ENCODE measurements at places on chromosomes 2 and 18.

GRCh38 chr18:36297417-36298125 lies at the start of gene FHOD3:
TSS of gene FHOD3 (plus strand) at chr18:36297713. CDS start at chr18:36297836, 123 bp downstream.
- peak; percentile 87 for DNase-seq

GRCh38 chr18:77632758-77633157 lies 383.1 kb downstream of the GALR1 start:
- DNase-seq, result no peak

DNA sequence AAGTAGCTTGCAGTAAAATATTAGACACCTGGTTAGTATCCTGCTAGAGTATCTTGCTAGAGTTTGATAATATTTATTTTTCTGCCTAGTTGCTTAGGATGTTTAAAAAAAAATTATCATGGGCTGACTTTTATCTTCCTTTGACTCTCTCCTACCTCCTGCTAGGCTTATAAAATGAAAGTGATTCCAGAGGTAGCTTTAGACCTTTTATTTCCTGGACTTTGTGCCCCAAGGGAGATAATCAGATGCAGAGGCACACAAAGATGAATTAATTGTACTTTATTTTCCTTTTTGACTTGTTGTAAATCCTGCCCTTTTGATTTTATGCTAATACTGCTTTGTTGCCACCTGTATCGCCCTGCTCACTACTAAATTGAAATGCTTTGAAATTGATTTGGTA lies 130.7 kb downstream of the WDSUB1 start:
- no peak for DNase-seq

GRCh38 chr2:62724106-62724505 lies 18.6 kb downstream of the EHBP1 start:
- no peak for DNase-seq

GRCh38 chr2:66987733-66988132 lies 409.4 kb upstream of the ETAA1 start:
- no peak for DNase-seq

GRCh38 chr2:25615386-25615785 lies 58.0 kb downstream of the DTNB start:
- no peak for DNase-seq

DNA sequence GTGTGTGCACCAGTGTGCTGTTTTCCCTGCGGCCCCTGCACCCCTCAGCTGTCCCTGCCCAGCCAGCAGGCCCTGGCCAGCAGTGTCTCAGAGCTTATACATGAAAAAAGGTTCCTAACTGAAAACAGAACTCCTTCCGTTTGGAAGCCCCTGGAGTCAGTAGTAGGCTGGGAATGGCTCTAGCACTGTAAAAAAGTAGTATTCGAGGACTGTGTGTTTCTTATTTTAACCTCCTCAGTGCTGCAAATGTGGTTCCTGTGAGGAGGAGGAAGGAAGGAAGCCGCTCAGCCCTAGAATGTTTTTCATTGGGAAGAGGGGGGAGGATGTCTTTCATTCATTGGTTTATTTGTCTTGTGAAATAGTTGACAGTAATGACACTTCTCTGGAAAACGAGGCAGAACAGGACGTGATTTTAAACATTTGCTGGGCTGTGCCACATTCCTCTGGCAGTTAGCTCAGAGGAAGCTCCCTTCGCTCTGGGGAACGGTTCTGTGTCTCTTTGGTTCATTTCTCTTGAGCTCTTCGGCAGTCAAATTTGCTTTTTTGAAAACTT lies 103.5 kb downstream of the SPTBN1 start:
- DNase-seq, result peak; percentile 19

DNA sequence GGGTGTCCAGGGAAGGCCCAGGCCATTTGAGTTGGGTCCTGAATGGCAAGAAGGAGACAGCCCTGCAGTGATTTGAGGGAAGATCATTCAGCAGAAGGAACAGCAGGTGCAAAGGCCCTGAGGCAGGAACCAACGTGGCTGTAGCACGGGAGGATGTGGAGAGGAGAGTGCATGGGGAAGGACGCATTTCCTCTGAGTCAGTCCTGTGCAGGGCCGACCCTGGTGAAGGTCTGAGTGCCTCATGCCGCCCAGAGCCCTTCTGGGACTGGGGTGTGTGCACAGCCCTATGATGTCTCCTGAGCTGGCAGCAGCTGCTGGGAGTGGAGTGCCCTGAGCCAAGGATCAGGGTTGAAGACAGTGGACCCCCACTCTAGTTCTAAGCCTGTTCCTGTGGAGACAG lies 17.9 kb upstream of the ARHGEF4 start:
- DNase-seq, result no peak

DNA sequence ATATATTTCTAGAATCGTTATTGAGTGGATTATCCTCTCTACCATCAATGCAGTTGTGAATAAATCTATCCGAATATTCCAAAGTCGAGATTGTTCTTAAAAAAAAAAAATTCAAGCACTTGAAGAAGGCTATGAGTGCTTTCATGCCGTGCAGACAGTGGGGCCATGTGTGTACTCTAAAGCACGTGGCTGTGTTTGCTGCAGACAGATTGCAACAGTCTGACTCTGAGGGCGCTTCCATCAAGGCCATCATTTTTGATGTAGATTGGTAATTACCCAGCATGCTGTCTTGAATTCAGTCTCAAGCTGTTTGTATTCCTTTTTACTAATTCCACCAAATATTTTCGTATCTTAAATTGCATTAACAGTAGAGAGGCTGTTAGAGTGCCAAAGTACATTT lies 325.9 kb upstream of the LINC00305 start:
- no peak for DNase-seq

- DNase-seq, result no peak
Observed at GRCh38 chr18:61388010-61388409, 54.8 kb downstream of the CDH20 start.

Data from nephron progenitor cell (in vitro differentiated cells).